ENCODE measurements at places on chromosomes 7 and 10.

DNA sequence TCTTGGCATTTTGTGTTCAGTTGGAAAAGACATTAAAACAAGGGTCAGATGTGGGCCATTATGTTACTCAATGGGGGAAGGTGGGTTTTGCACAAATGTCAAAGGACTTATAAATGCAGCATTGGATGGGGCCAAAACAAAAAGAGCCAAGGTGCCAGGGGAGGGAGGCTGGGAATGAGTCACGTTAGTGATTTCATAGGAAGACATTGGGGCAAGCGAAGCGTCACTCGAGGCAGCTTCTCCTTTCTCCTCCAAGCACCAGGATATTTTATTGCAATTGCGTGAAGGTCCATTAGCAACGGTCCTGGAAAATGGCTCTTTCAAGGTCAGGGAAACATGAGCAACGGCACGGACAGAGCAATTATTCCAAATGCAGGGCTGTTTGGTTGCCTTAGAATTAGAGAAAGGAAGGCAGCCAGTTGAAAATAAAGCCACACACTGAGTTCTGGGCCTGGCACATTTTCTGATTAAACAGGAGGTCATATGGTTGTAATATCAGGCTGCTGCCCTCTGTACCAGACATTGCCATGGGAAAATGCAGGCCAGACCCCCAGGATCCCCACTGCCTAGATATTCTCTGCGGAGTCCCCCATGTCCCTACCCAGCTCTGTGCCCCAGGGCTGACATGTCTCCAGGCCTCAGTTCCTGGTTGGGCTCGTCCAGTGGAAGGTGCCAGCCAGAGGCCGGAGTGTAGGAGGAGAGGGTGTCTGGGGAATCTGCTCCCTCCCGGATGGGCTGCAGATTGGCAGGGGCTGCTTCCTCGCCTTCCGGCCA lies 63.3 kb upstream of the NANOS1 start:
- no peaks in the 10 kb centered on the region for H3K27me3 ChIP-seq
- DNase-seq, result no peak

GRCh38 chr7:21137640-21138039 lies 290.2 kb upstream of the SP4 start:
- no peak overlapping the region for H3K4me3 ChIP-seq
- no peaks in the 10 kb centered on the region for H3K4me1 ChIP-seq
- no peaks in the 10 kb centered on the region for H3K27me3 ChIP-seq

DNA sequence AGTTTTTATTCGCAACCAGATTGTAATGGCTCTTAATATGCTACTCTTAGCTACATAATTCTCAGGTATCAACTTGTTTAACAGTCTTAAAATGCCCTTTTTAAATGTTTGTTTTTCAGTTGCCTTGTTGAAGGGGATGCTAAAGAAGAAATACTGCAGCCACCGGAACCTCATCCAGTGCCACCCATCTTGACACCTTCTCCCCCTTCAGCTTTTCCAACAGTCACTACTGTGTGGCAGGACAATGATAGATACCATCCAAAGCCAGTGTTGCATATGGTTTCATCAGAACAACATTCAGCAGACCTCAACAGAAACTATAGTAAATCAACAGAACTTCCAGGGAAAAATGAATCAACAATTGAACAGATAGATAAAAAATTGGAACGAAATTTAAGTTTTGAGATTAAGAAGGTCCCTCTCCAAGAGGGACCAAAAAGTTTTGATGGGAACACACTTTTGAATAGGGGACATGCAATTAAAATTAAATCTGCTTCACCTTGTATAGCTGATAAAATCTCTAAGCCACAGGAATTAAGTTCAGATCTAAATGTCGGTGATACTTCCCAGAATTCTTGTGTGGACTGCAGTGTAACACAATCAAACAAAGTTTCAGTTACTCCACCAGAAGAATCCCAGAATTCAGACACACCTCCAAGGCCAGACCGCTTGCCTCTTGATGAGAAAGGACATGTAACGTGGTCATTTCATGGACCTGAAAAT lies 69.5 kb upstream of the RSBN1L start:
- peaks cover 14% of the 10 kb centered on the region for H3K36me3 ChIP-seq

DNA sequence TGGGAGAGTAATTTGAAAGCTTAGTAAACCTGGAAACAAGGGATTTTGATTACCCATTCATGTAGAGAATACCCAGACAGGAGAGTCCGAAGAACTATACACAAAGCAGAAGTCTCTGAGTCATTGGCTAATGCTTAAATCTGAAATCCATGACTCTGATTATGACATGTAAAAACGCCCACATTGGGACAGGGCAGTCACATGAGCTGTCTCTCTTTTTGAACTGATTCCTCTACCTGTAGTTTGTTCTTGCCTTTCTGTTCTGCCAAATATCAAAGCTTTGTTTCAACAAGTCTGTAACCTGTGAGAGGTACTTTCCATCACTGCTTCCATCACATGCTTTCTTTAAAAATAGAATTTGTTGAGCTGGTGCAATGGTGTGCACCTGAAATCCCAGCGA lies 4.3 kb upstream of the GPNMB start:
- H3K36me3 ChIP-seq, result no peaks in the 10 kb centered on the region
- peaks cover under 1% of the 10 kb centered on the region for H3K4me1 ChIP-seq
- no peak overlapping the region for H3K4me3 ChIP-seq

DNA sequence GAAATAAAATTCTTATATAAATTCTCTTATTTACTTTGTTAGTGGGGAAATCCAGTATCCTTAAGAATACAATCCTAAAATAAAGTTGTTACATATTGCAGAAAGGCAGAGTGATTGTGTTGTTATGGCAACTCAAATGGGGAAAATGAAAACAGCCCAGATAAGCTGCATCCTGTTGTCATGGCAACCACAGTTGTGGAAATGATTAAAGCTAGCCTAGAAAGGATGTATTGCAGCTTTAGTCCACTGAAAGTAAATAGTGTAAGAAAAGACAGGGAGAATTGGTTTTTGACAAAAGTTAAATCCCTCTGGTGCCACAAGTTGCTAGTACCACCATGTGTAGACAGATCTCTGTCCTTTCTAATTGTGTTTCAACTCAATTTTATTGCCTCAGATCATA lies 43.2 kb downstream of the BTRC start:
- no peaks in the 10 kb centered on the region for H3K4me1 ChIP-seq
- no peak overlapping the region for H3K27ac ChIP-seq
- no peaks in the 10 kb centered on the region for H3K36me3 ChIP-seq
- no peak overlapping the region for H3K4me3 ChIP-seq
- H3K27me3 ChIP-seq, result no peaks in the 10 kb centered on the region

GRCh38 chr10:10644676-10645385 lies 372.8 kb upstream of the CELF2 start:
- no peaks in the 10 kb centered on the region for H3K4me1 ChIP-seq
- H3K27me3 ChIP-seq, result no peaks in the 10 kb centered on the region
- H3K4me3 ChIP-seq, result no peak overlapping the region
- H3K36me3 ChIP-seq, result no peaks in the 10 kb centered on the region
- DNase-seq, result no peak
- no peak overlapping the region for H3K27ac ChIP-seq

- no peaks in the 10 kb centered on the region for H3K4me1 ChIP-seq
- H3K4me3 ChIP-seq, result no peak overlapping the region
- no peak for DNase-seq
- H3K27ac ChIP-seq, result no peak overlapping the region
These were observed 8.4 kb downstream of the CYCS start for GRCh38 chr7:25116621-25117020.

GRCh38 chr7:133060004-133060403 lies 21.9 kb downstream of the CHCHD3 start:
- no peaks in the 10 kb centered on the region for H3K27me3 ChIP-seq
- H3K27ac ChIP-seq, result no peak overlapping the region
- no peak for DNase-seq
- H3K4me1 ChIP-seq, result peaks cover 39% of the 10 kb centered on the region

GRCh38 chr7:88599528-88599927 lies 160.0 kb upstream of the ZNF804B start:
- H3K36me3 ChIP-seq, result no peaks in the 10 kb centered on the region
- H3K27me3 ChIP-seq, result no peaks in the 10 kb centered on the region
- H3K4me1 ChIP-seq, result no peaks in the 10 kb centered on the region
- no peak overlapping the region for H3K27ac ChIP-seq
- DNase-seq, result no peak

DNA sequence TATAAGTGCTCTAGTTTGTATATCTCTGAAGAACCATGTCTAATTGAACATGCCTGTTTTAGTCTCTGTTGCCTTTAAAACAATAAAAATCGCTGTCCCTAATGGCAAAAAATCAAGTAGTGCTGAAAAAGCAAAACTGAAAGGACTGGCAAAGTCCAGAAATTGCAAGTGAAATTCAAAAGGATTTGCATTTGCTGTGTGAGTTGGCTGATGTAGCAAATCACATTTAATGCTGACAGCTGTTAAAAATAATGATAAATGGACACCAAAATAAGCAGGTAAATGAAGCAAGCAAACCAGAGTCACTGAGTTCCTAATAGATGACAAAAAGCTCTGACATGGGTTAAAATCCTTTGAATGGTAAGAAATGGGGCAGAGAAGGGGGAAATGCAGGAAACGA lies 874.1 kb downstream of the GRM8 start:
- DNase-seq, result no peak
- no peaks in the 10 kb centered on the region for H3K4me1 ChIP-seq
- no peaks in the 10 kb centered on the region for H3K27me3 ChIP-seq
- H3K36me3 ChIP-seq, result no peaks in the 10 kb centered on the region
- no peak overlapping the region for H3K4me3 ChIP-seq

GRCh38 chr7:41030673-41031072 lies 672.2 kb downstream of the INHBA start:
- no peaks in the 10 kb centered on the region for H3K27me3 ChIP-seq
- H3K36me3 ChIP-seq, result no peaks in the 10 kb centered on the region
- H3K27ac ChIP-seq, result no peak overlapping the region
- H3K4me3 ChIP-seq, result no peak overlapping the region
- DNase-seq, result no peak

GRCh38 chr10:133358162-133358924 lies 524 bp upstream of the FUOM start:
- H3K27ac ChIP-seq, result peak overlapping the region; percentile 74
- no peaks in the 10 kb centered on the region for H3K27me3 ChIP-seq
- peaks cover 31% of the 10 kb centered on the region for H3K4me1 ChIP-seq
- no peak overlapping the region for H3K4me3 ChIP-seq
- H3K36me3 ChIP-seq, result peaks cover 19% of the 10 kb centered on the region

- no peaks in the 10 kb centered on the region for H3K27me3 ChIP-seq
- no peaks in the 10 kb centered on the region for H3K36me3 ChIP-seq
- H3K27ac ChIP-seq, result no peak overlapping the region
- peak; percentile 65 for DNase-seq
These were observed 153.3 kb downstream of the STK31 start for GRCh38 chr7:23863209-23863787.

DNA sequence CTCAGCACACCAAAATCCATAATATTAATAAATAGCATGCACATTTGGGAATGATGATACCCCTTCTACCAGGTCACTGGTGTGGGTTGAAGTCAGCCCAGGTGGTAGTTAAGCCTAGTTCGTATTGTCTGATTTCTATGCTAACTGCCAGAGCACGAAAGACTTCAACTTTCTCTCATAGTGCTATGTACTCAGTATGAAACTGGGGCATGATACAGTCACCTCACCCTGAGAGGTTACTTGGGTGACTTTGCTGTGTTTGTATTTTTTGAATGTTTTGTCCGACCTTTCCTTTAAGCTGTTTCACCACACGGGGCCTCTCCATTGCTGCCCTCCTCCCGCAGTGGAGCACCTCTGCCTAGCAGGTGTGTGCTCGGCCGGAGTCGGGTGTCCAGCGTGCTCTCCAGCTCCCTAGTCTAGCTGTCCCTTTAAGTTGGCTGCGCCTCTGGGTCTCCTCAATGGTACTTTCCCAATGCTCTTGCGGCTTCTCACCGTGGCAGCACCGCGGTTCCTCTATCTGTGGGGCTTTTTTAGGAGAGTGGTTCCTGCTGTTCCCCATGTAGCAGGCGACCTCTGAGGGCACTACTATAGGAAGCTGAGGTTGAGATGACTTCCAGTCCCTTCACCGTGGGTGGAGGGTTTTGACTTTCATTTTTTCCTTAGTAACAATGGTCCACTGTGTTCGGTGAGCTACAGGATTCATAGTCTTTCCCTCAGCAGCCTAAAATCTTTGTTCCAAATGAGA lies 524.0 kb upstream of the PFKP start:
- no peak overlapping the region for H3K27ac ChIP-seq
- no peak for DNase-seq
- H3K36me3 ChIP-seq, result no peaks in the 10 kb centered on the region
- no peak overlapping the region for H3K4me3 ChIP-seq

- no peak overlapping the region for H3K27ac ChIP-seq
- DNase-seq, result no peak
- H3K4me3 ChIP-seq, result no peak overlapping the region
These were observed 33.9 kb upstream of the ARL4A start for GRCh38 chr7:12653518-12653917.

DNA sequence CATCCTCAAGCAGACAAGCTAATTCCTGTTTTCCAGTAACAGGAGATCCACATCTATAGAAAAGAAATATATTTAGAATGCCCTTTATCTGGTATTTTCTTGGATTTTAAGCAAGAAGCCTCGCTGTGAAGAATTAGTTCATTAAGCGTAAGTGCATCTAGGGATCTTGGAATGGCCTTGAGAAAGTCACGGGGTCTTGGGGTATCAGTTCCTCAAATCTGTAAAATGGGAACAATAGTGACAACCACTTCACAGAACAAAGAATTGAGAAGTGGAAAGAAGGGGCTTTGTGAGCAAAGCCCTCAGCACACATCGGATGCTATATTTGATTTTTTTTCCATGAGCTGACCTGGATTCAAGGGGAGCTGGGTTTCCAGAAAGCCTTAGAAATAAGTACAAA lies 32.3 kb upstream of the WDFY4 start:
- DNase-seq, result no peak
- H3K4me1 ChIP-seq, result peaks cover 20% of the 10 kb centered on the region
- H3K4me3 ChIP-seq, result no peak overlapping the region
- H3K27ac ChIP-seq, result no peak overlapping the region
- no peaks in the 10 kb centered on the region for H3K36me3 ChIP-seq

- H3K36me3 ChIP-seq, result no peaks in the 10 kb centered on the region
- no peak overlapping the region for H3K27ac ChIP-seq
- no peak overlapping the region for H3K4me3 ChIP-seq
- H3K27me3 ChIP-seq, result no peaks in the 10 kb centered on the region
These were observed 206.5 kb downstream of the SORCS1 start for GRCh38 chr10:106957823-106958588.

DNA sequence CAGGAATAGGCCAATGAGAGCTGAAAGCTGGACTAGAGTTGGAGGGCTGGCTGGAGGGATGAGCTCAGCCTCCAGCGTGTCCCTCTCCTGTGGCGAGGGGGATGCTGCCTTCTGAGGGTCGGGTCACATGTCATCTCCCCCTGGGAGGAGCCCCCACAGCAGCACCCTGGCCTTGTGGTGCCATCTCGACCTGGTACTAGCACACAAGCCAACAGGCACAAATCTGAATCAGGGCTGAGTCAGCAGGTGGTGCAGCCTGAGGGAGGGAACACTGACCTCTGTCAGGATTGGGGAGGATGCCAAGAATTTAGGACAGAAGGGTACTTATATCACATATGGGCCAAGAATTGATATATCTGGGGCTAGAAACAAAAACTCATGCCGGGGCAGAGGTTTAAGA lies 280.4 kb downstream of the CELF2 start:
- H3K27me3 ChIP-seq, result no peaks in the 10 kb centered on the region
- no peak overlapping the region for H3K4me3 ChIP-seq
- H3K4me1 ChIP-seq, result no peaks in the 10 kb centered on the region
- peaks cover 85% of the 10 kb centered on the region for H3K36me3 ChIP-seq
- H3K27ac ChIP-seq, result no peak overlapping the region

- no peaks in the 10 kb centered on the region for H3K36me3 ChIP-seq
- no peaks in the 10 kb centered on the region for H3K4me1 ChIP-seq
- DNase-seq, result no peak
- H3K27me3 ChIP-seq, result no peaks in the 10 kb centered on the region
- H3K4me3 ChIP-seq, result no peak overlapping the region
These were observed 371.8 kb downstream of the MDFIC start for GRCh38 chr7:115293628-115294240.

Measured in stomach (tissue), 19 donors.